ENCODE measurements at places on chromosomes 1 and 21.

- DNase-seq: no peak
These were observed 498.3 kb downstream of the NPHP4 start for GRCh38 chr1:5493851-5494311.

DNA sequence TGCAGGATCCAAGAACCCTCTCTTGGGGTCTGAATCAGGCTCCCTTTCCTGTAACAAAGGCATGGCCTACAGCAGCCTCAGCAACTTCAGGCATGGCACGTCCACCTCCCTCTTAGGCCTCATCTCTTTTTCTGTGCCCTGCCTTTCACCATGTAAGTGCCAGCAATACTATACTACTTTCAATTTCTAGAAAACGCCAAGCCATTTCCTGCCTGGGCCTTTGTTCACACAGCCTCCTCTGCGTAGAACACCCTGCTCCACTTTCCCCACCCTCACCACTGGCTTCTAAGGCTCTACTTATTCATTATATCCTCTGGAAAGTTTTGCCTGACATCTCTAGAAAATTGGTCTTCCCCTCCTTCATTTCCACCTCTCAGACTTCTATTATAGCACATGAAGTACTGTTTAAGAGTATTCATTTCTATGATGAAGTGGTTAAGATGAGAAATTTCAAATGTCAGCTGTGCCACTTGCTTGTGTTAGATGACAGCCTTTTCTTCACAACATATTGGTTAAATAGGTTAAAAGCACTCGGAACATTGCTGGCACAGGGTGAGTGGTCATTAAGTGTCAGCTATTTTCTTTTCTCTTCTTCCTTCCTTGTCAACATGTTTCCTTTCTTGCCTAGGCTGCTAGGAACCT lies 41.6 kb upstream of the VWA5B1 start:
- no peak for DNase-seq

DNA sequence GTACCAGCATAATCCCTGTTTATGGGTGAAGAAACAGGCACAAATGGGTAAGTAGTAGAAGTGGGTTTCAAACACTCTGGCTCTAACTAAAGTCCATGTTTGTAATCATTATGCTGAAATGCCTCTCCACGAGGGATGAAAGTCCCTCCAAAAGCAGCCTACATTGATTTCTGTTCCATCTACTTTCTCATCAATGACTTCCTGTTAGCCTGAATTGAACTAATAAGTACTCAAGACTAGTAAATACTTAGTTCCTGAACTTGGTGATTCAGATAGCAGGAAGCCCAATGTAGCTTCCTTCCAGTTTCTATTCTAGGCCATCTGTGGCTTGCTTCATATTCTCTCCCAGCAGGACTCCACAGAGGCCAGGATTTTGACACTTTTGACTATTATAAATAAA lies 11.3 kb upstream of the BACH1 start:
- no peak for DNase-seq

DNA sequence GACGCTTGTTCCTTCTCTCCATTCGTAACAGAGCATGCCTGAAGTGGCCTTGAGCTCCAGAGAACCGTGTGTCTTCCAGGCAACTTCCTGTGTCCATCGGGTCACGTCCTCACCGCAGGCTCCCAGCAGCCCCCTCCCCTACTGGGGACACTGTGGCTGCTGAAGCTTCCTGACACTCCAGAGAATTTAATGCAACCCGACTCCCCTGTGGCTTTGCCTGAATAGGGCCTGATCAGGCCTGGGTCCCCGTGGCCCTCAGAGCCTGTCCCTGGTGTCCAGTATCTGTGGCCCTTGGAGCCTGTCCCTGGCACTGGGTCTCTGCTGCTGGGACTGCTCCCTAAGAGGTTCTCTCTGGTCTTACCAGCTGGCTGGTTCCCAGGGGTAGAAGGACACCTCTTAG lies 219.7 kb upstream of the VAMP3 start:
- DNase-seq: no peak

DNA sequence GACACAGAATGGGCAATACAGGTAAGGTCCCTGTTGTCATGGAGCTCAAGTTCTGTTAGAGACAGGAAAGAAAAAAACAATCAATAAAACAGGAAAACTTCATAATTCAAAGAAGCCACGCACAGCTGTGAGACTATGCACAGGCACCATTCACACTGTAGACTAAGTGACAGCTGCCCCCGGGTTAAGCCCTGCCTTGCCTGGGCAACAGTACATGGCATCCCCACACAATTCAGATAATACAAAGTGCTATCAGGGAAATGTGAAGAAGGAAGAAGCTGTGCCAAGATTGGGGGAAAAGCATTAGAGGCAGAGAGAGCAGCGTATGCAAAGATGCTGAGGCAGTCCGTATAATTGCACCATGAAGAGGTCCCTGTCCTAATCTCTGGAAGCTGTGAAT lies 9.0 kb upstream of the KCNE2 start:
- no peak for DNase-seq

DNA sequence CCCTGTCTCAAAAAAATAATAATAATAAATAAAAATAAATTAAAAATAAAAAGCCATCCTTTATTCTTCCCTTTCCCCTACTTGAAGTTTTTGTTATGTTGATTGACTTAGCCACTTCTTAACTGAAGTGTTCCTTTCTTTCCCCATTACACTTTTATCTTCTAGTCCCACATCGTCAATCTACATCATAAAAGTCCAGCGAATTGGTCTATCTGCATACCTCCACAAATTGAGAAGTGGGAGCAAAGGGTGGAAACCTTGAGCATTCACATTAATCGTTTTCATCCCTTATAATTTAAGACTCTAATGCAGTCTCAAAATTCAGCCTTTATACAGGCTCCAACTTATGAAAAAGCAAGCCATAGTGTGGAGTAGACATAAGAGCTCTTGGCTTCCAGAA lies 6.5 kb upstream of the ZYG11A start:
- no peak for DNase-seq

GRCh38 chr1:18018366-18018765 lies 89.2 kb upstream of the IGSF21 start:
- no peak for DNase-seq

DNA sequence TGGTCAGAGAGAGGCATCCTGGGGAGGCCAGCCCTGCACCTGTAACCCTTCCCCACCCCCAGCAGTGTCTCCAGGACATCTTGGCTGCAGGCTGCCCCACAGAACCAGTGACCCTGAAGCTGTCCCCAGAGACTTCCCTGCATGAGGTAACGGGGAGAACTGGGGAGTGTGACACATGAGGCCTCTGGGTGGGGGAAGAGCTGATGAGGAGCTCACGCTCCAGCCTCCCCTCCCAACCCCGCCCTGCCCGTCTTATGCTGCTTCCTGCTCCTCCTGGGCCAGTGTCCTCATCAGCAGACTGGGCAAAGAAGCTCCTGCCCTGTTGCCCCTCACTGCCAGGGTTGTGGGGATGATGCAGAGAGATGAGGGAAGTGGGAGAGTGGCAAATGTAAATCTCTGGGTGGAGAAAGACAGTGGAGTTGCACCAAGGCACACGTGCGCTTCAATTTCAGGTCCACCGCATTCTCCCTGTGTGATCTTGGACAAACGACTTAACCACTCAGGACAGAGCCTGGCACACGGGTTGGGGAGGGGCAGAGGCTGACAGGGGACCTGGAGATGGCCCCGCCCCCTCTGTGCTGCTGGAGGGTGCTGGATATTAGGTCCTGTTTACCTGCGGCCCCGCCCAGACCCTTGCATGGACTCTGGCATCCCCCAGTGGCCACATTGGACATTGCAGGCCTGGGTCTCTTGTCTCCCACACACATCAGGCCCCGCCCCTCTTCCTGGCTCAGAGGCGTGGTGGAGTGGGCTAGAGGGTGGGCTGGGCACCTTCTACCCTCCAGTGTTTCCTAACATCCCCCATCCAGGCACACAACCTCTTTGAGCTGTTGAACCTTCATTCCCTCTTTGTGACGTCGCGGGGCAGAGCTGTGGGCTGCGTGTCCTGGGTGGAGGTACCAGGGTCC lies 12.3 kb downstream of the CLCNKB start:
- peak; percentile 73 for DNase-seq

DNA sequence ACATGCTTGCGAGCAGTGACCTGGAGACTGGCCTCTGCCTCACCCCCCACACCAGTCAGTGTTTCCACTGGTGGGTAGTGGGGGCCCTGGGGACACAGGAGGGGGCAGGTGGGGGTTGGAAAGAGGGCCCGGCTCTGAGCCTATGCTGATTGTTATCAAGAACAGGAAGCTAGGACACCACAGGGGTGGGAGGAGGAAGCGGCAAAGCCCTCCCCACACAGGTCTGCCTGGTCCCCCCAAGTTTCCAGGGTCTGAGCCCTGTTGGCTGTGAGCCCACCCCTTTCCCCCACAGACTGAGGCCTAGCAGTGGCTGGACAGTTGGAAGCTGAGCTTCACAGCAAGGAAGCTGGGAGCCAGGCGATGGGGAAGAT lies 1.6 kb upstream of the PTPN7 start:
- DNase-seq: no peak

GRCh38 chr1:153750026-153750995 lies 22.5 kb downstream of the INTS3 start:
- DNase-seq: no peak

DNA sequence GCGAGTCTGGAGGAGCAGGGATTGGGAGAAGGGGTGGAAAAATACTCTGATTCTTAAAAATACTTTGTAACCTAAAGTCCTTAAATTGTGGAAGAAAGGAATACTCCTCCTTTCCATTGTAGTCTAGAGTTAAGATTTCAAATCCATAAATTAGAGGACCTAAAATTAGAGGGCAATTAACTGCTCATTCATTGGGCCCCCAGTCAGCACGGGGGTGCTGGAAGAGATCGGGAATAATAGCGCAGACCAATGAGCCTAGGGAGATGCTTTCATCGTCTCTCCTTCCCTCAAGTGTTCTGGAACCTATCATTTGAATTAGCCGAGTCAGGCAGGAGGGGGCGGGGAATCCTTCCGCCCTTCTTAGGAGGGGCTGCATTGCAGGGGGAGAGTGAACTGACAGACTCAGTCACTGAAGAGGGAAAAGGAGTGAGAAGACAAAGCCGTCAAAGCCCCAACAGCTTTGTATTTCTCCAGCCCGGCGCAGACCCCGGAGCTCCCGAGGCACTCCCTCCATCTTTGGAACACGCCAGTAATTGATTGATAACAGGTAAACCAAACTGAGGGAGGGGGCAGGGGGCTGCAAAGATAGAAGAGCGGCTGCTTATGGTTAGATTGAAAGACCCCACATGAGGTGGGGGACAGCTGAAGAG lies at the start of gene MLLT11:
Gene MLLT11 (plus strand): TSS at position 391 of the 650 bp plus-strand sequence. CDS start 6,828 bp downstream, outside the sequence.
- no peak for DNase-seq

DNA sequence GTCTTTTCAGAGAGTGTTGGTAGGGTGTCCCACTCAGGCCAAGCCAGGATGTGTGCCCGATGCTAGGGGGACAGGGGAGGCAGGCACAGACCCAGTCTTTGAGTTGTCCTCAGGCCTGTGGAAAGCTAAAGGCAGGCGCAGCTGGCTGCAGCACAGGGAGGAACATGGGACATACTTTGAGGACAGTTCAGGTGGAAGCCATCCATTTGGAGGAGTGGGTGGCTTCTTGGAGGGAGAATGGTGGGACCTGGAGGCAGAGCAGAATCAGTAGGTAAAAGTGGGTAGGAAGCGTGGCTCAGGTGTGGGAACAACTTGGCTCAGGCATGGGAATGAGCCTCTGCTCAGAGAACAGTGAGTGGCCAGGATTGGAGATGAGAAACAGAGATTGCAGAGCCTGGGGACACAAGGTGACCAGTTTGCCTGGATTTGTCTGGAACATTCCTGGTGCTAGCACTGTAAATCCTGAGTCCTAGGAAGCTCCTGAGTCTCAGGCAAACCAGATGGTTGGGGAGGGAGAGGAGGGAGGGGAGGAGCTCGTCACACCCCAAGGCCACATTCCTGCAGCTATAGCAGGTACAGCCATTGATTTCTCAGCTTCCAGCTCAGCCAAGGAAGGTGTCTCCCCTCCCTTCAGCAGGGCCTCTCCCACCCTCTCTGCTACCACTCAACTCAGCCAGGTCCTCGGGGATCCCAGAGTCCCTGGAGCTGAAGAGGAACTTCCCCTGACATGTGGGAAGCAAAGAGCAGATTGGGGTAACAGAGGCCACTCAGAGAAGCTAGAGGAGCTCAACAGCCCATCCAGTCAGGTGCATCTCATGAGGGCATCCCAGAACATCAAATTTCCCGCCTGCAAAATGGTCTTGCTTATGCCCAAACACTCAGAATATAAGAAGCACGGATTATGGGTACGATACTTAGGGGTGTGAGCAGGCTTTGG lies 65.2 kb upstream of the TINAGL1 start:
- no peak for DNase-seq

GRCh38 chr1:188988589-188988988 lies 1489.1 kb downstream of the BRINP3 start:
- DNase-seq: no peak

DNA sequence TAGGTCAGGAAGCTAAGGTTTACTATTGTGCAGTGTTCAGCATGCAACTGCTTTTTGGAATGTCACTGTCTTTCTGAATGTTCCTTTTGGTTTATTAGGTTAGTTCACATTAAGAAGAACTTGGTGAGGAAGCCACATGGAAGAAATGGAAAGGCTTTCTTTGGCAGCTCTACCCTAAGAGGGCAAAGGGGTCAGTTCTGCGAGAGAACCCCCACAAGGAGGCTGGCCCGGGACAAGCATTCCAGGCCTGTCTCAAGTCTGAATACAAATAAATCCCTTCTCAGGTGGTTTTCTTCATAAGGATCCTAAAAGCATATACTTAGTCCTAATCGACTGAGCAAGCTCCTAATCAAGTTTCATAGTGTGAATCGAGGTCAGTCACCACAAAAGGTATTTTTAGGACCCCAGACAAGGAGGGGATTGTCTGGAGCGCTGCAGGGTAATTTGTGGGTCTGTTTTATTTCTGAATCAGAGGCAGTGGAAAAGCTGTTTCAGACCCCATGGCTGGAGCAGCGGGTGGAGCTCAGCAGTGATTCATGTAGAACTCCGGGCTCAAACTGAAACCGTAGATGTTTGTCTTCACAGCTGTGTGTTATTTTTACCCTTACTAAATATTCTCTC lies 63.3 kb downstream of the ERG start:
- DNase-seq: no peak

GRCh38 chr1:66526036-66526435 lies 7.9 kb upstream of the SGIP1 start:
- DNase-seq: no peak

GRCh38 chr1:245542365-245542764 lies 387.6 kb downstream of the KIF26B start:
- DNase-seq: no peak

DNA sequence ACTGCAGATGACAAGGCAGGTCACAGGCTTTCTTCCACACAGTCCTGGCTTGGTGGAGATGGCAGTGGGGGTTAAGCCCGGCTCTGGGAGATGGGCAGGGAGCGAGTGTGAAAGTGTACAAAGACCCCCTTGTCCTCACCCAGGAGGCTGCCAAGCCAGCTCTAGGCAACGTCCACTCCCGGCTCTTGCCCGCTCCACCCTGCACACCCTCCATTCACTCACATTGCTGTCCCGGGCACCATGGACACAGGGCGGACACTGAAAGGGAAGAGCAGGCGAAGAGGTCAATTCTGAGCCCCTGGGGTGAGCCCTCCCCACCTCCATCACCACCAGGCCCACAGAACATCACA lies 8.9 kb downstream of the COL16A1 start:
- no peak for DNase-seq

DNA sequence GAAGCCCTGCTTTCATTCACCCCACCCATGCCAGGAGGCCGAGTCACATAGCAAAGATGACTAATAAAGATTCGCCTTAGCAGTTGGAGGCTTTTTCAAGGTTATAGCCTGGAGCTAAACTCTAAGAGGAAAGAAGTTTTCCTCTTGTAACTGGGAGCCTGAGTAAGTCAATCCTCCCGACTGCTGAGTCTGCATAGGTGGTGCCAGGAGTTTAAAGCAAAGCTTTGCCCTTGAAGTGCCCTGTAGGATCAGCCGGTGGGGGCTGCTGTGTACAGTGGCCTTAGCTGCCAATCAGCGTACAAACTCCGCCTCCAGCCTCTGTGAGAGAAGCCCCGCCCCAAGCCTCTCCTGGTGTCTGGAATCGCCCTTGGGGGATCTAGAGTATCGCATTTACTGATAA lies 147.5 kb upstream of the SPATA6 start:
- DNase-seq: no peak

- DNase-seq: no peak
These were observed 176.1 kb downstream of the CACNA1E start for GRCh38 chr1:181659321-181659957.

Measured in stimulated activated CD8-positive, alpha-beta memory T cell treated with anti-CD3 and anti-CD28 coated beads, Interleukin-4, amount 100 ng/mL, for 1 hour (primary cell).